ENCODE measurements at places on chromosomes 1 and 21. TPM values are rescaled to one million over a fixed set of nuclear protein-coding genes. Genes with fewer than 3 reads are reported as not detected.

DNA sequence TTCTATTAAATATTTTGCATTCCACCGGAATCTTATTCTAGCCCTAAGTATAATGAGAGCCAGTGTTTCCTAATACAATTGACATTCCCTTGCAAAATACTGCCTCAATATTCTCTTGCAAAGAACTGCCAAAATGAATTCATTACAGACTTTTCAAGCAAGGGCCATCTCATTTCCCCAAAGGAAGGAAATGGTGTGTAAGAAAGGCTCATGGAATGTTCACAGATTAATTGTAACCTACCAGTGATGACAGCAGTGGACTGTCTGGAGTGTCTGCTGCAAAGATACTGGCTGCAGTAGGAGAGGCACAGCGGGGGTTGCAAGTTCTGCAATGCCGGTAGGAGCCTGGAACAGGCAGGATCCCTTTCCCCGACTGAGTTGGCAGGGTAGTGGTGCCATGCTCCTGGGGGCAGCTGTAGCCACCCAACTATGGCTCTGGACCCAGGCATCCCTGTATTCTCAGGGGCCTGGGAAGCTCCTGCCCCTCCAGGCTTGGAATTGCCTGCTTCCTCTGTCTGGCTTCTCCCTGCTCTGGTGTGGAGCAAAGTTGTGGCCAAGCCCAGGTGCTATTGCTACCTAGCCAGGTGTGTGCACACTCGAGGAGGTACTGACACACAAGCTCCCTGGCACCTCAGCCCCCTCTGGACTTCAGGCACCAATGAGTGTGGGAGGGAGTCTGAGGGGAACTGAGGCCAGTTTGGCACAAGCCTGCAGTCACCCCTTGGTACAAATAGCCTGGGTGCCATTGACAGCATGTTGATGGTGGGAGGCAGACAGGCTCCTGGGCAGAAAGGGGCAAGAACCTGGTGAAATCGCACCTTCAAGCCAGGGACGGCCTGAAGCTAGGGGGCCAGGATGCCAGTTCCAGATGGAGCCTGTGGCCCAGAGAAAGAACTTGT lies 1371.0 kb downstream of the KCNT2 start:
- no peak for DNase-seq

DNA sequence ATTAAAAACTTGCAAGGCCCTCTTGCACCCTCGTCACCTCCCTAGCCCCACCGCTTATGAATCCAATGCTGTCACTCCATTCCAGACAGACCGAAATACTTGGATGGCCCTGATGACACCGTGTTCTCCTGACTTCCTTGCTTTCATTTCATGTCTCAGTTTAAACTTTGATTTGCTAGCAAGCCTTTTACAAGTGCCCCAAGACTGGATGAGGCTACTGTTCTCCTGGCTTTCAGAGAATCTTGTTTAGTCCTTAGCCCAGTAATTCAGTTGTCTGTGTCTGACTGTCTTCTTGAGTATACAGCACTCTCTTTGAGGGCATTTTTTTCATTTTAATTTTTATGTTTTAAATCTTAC lies 824 bp upstream of the IFI44L start:
- DNase-seq = no peak

DNA sequence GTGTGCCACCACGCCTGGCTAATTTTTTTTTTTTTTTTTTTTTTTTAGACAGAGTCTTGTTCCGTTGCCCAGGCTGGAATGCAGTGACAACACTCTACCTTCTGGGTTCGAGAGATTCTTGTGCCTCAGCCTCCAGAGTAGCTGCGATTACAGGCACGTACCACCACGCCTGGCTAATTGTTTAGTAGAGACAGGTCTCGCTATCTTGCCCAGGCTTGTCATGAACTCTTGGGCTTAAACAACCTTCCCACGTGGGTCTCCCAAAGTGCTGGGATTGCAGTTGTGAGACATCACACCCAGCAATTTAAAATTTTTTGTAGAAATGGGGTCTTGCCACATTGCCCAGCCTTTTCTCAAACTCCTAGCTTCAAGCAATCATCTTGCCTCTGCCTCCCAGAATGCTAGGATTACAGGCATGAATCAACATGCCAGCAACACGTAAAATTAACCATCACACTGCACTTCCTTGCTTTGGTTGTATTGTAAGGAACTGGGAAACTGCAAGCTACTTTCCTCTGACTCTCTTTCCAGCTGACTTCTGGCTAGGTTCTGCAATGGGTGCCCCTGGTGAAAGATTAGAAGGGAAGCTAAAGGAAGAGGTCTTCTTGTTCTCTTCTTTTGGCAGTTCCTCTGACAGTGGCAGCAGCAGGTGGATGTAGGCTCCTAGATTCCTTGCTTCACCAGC lies 13.9 kb upstream of the IL6R start:
- DNase-seq = no peak

GRCh38 chr1:181036107-181036836 lies 2.5 kb downstream of the MR1 start:
- DNase-seq = no peak

DNA sequence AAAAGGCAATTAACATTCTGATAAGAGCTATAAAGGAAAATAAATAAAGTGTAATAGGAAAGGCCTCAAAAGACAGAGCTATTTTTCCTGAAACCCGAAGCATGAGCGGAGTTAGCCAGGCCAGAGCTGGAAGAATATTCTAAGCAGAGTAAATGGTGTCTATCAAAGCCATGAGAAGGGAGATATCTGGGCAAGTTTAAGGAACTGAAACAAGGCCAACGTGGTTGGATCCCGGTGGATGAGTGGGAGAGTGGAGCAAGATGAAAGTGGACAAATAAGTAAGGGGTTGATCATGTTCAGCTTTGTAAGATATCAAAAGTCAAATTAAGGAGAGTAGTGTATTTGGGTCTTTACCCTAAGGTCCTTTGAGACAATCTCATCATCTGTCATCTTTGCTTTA lies 234.0 kb downstream of the TM2D1 start:
- no peak for DNase-seq

SMCP gene
- polyA plus RNA-seq = not detected

CFAP57 gene
- 4.2 TPM for polyA plus RNA-seq

CD160 gene
- 0.60 TPM for polyA plus RNA-seq

TRIM58 gene
- polyA plus RNA-seq = 1.6 TPM
